ENCODE measurements at places on chromosomes 3 and 15.

- no peak for DNase-seq
Observed at GRCh38 chr15:31279221-31280045, 47.2 kb upstream of the KLF13 start.

DNA sequence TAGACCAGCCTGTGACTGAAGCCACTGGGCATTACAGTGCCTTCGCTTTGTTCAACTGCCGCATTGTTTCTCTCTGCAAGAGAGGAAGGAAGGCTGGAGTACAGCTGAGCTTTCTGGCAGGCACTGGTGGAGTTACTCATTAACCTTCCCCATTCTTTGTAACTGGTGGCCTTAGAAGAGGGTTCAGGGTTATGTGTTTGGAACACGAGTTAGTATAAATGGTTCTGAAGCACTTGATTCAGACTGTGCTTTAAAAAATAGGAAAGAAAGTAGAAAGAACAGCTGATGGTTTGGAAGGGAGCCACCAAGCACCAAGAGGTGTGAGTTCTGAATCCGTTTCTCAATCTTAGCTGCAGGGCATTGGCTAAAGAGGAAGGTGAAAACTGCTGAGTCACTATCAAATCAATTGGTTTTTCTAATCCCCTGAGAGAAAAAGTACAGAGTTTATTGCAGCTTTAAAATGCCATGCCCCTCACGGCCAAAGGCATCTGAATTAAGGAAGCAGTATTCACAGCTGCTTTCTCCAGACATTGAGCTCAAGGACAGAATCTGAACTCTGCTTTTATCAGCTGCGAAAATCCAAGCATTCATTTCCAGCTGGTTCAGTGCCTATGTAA, 3.6 kb downstream of the HGD start:
- DNase-seq: no peak

- no peak for DNase-seq
Observed at GRCh38 chr3:54437271-54437670, 314.9 kb downstream of the CACNA2D3 start.

- DNase-seq: no peak
Observed at GRCh38 chr3:155876037-155876436, 5.6 kb downstream of the GMPS start.

- DNase-seq: no peak
Observed at GRCh38 chr3:53498806-53499641, 4.6 kb downstream of the CACNA1D start.

GRCh38 chr3:83140983-83141382, 1379.5 kb upstream of the GBE1 start:
- DNase-seq: no peak
